ENCODE measurements at places on chromosomes 4 and X.

- no peak for DNase-seq
Measured at GRCh38 chrX:1466971-1467561, 14.4 kb upstream of the ASMTL start.

DNA sequence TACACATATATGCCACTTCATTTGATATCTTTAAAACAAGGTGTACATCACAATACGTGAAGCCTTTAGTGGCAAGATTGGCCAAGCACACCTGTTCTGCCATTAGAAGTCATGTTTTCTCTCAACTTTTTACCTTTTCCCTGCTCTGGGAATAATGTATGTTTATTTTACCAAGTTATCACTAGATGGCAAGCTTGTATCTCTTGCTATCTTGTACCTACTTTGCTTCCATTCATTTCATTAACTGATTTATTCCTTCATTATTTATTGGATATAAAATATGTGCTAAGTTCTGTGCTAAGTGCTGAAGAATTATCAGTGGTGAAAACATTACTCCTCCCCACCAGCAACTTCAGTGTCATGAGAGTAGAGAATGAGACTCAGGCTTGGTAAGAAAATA lies 245.5 kb downstream of the ANK2 start:
- no peak for DNase-seq

DNA sequence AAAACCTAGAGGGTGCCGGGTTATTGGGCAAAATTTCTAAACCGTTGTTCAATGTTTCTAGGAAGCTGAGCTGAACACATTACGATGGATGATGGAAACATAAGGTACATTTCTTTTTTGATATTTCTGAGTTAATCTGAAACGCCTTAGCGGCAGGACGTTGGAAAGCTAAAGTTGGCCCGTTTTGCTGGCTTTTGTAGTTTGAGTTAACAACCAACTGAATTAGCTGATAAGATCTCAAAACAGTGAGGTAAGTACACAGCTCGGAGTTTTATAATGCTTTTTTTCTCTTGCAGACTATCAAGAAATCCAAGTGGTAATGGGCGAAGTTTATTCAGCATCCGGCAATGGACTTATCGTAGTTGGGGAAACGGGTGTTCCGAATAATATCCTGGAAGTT lies 73.5 kb downstream of the PRSS12 start:
- no peak for DNase-seq

DNA sequence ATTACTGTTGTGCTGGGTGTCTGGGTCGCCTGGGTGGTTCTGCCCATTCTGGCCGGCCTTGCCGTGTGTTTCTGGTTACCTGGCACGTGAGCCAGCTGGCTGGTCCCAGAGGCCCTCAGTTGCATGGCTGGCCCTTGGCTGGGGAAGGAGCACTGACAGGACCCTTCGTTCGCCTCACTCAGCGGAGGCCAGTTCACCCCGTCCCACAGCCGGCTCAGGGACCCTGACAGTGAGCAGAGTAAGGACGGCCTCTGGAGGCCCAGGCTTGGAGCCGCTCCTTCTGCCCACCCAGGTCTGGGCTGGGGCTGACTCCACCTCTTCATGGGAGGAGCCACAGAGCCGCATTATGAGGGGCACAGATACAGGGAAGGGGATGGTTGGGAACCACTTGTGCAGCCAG lies 20.3 kb upstream of the HGFAC start:
- DNase-seq: no peak

DNA sequence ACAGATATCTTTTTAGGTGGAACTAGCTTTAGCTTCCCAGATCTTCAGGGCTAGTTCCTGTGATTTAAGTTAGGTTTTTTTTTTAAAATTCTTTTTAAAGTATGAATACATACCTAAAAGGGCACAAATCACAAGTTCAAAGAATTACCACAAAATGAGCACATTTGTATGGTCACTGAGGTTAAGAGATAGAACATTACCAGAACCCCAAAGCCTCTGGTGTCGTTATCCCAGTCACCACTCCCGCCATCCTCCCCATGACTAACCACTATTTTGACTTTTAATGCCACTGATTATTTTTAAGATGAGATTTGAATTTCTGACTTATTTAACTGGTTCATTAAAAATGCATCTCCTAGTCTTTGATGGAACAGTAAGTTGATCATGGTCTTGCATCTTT lies 5.4 kb downstream of the PGK1 start:
- no peak for DNase-seq

DNA sequence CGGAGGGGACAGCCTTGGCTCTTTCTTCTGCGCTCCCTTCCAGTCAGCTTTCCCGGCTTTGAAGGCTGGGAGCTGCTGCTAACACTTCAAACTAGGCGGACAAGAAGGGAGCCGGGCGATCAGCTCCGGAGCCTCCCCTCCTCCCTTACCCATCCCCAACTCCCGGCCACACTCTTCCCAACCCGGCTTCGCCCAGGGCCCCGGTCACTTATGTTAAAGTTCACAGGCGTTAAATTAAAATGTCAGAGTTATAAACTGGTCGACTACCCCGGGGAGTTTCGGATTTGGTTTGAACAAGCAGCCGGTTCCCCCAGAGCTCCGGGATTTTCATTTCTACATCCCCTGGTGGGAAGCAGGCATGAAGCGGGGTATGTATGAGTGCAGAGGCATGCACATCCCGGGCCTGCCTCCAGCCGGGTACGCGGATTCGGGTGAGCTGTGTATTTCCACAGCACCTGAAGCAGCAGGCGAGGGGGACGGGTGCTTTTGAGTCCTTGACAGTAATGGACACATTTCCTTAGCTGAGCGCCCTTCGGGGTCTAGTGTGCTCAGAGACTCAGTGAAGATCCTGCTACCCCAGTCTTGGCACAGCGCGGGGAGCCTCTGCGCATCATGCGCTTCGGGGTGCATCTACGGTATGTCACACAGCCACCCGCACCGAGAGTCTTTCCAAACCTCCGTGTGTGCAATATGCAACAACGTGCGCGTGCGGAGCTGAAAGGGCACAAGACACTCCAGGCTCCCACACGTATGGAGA lies 880 bp downstream of the UNC5C start:
- DNase-seq: no peak

GRCh38 chr4:16225167-16225862 lies 956 bp downstream of the TAPT1 start:
- DNase-seq: no peak

- no peak for DNase-seq
Measured at GRCh38 chrX:40623139-40623536, at the start of gene MPC1L. Gene MPC1L (plus strand): TSS chrX:40623428. CDS start chrX:40623566, 138 bp downstream.

DNA sequence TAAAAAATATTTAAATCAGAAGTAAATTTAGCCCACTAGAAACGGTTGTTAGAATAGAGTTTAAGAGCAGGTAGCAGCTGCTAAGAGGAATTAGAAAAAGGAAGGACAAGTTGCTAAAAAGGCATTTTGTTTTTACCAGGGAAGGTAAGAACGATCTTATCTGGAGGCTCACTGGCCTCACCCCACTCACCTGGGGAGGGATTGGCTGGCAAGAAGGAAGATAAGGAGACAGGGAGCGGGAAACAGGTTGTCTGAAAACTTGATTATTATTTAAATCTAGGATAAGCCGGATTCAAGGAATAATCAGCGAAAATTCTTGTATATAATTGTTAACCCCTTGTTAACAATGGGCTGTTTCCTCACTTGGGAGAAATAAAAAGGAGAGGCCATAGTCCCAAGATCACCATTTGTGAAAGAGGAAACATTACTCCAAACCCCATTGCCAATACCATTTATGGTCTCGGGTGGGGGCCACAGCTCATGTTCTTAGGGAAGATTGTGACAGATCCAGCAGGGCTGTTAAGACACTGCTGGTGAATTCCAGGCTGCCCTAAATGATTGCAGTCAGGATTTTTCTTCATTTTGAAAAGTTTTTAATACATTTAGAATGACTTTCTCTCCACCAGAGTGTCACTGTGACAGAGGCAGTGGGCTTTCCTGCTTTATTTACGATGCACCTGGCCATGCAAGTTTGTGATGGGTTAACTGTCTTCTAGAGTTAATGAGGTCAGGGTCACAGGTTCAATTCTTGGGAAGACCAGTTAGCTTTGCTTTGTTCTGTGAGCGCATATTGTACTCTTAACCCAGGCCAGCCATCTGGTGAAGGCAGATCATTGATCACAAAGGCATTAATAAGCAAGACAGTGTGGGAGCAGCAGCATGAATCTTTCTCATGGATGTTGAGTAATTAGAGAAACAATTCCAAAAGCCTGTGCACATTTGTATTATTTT lies 106.6 kb downstream of the CEP135 start:
- DNase-seq: no peak

DNA sequence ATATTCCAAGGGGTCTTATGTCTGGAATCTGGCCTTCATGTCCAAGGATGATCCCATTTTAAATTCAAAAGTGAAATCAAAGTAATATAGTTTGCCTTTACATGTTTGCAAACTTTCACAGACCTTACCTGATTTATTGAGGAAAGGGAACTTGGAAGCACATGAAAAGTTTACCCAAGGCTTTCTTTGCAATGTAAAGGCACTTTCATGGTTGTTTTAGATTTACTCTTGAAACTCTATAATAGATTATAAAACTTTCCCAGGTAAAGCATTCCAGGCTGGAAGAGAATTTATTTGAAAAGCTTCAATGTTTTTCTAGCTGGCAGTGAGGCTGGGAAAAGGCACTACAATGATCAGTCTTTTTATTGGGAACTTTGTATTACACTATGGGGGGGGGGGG lies 842.8 kb upstream of the DIAPH2 start:
- DNase-seq: no peak

GRCh38 chr4:1684506-1685234 lies 557 bp upstream of the FAM53A start:
- DNase-seq: no peak

Measured in AG09309 (cell line).